ENCODE measurements at places on chromosomes 12 and 14.

- no peak for DNase-seq
Observed at GRCh38 chr14:96338551-96338950, 24.6 kb downstream of the ATG2B start.

DNA sequence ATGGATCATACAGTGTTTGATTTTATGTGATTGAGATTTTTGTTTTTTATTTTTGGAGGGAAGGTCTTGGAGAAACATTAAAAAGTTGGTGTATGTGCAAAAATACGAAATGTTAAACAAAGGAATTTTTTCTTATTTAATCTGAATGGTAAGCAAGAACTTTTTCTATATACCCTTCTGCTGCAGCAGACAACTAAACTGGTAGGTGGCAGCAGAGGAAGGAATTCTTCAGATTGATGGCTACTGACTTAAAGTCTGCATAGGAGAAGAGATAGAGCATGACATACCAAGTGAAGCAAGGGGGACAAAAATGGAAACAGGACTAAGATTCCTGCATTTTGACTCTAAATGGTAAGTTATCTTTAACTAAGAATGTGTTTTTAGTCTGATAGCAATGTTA, 42.0 kb upstream of the A2ML1 start:
- DNase-seq: no peak

- no peak for DNase-seq
Observed at GRCh38 chr14:33720284-33720787, 230.5 kb downstream of the EGLN3 start.

DNA sequence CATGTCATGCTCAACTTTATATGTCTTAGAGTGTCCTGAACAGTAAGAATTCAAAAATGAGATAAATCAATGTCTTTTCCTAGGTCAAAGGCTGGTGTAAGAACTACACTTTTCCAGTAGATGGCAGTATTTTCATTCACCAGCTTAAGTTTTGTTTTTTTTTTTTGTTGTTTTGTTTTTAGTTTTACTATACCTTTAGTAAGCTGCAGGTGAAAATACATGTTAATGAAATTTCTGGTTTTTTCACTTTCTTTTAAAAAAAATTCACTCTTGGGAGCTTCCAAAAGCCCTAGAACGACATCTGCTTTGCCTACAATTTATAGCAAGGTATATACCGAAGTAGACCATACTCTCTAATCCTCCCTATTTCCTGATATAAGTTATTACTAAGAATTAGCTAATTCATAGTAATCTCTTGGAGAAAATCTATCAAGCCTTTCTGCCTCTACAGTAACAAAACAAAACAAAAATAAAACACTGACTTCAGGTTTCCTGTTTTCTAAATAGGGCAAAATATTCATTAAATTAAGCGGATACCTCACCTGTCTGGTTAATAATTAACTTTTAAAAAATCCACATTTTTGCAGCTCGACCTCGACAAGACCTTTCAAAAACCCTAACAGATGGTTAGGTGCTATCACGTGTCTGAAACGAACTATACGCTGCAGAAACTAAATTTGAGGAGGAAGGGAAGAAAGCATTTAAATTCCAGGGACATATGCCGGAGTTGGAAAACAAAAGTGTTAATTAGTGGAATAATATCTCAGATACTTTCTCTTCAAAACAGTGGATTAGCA, 2.7 kb upstream of the SAMD4A start:
- no peak for DNase-seq

DNA sequence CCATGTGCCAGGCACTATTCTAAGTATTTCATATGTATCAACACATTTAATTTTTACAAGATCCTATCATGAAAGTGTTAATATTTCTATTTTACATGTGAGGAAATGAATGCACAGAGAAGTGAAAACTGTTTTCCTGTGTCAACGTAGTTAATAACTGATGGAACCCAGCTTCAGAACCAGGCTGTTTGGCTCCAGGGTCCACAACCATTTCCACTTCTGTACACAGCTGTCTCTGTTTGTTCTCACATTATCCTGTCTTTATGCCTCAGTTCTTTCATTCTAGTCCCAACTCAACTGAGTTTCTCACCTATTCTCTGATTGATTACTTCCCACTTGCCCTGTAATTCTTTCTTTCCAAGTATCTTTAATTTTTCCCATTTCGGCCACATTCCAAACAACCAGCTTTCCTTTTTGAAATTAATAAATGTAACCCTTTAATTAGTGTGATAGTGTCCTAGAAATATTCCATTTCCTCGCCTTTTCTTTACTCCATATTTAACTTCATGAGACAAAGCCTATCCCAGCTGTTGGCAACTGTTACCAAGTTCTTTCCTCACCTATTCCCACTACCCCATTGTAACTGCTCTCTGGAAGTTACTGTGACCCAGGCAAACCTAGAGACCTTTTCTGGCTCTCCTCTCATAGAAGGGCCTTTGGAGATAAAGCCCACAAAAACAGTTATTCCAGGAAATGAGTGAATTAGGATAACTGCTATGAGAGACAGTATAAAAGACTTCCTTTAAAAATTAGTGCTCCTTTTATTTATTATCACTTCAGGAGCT, 218.7 kb downstream of the RASSF9 start:
- DNase-seq: no peak

- no peak for DNase-seq
Observed at GRCh38 chr12:84497819-84498218, 414.8 kb downstream of the SLC6A15 start.

DNA sequence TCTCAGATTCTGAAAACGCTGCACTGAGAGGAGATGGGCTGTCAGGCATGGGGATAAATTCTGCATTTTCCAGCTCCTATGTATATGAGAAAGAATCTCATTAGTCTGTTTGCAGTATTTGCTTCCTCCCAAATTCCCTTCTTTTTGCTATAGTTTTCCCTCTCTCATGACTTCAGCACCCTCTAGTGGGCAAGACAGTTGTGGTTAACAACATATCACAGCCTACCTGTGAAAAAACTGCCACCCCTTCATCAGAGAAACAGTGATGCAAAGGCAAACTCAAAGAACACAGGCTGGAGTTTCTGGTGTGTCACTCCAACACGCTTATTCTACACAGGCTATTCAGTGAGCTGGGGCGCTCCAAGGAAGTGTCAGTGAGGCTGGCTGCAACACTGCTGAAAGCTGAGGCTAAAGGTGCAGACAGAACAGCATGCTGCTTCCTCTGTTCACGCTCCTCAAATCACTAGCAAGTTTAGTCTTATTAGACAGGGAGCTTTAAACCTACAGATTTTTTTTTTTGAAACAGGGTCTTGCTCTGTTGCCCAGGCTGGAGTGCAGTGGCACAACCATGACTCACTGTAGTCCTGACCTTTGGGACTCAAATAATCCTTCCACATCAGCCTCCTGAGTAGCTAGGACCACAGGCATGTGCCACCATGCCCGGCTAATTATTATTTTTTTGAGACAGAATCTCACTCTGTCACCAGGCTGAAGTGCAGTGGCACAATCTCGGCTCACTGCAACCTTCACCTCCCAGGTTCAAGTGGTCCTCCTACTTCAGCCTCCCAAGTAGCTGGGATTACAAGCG, 19.3 kb downstream of the ZC2HC1C start:
- peak; percentile 32 for DNase-seq

- DNase-seq: no peak
Observed at GRCh38 chr12:41683023-41683422, 461.7 kb downstream of the GXYLT1 start.

GRCh38 chr14:61421212-61421923, 100.0 kb downstream of the PRKCH start:
- DNase-seq: no peak

GRCh38 chr14:51394804-51395203, 154.8 kb downstream of the TMX1 start:
- DNase-seq: no peak

DNA sequence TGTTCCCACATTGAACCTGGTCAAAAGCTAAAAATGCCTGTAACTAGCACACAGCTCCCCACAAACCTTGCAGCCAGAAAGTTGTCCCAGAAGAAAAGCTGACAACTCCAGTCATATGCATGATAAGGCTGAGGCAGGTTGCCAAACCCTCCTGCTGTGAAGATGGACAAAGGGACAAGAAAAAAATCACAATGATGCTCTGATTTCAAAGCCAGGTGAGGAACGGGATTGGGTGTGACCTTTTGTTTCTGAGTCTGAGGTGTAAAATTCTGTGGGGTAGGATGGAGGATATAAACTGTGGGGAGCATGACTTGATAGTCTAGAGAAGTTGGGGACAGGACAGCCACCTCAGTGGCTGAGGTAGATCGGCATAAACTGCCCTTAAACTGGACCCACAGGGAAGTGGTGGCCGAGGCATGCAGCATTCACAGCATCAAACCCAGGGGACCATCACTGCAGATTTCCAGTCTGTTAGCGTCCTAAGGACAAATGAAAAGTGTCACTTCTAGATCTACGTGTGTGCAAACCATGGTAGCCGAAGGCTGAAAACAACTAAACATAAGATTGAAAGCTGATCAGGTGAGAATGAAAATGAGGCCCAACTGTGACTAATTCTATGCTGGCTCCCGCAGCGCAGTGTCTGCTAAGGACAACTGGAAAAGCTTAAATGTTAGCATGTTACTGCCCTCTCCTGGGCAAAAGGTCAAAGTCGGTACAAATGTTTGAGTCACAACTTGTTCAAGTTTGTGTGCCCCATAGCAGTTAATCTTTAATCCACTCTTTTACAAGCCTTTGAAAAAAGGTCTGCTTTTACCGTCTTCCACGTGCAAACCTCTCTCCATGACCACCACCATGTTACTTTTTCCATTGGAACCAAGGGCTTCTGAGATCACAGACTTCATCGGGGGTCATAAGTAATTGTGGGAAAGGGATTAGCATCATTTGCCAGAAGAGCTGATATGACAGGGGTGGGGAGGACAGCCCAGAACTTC, 39.8 kb downstream of the GRIN2B start:
- DNase-seq: peak; percentile 2

GRCh38 chr12:77572371-77572770, 258.3 kb upstream of the NAV3 start:
- DNase-seq: no peak

DNA sequence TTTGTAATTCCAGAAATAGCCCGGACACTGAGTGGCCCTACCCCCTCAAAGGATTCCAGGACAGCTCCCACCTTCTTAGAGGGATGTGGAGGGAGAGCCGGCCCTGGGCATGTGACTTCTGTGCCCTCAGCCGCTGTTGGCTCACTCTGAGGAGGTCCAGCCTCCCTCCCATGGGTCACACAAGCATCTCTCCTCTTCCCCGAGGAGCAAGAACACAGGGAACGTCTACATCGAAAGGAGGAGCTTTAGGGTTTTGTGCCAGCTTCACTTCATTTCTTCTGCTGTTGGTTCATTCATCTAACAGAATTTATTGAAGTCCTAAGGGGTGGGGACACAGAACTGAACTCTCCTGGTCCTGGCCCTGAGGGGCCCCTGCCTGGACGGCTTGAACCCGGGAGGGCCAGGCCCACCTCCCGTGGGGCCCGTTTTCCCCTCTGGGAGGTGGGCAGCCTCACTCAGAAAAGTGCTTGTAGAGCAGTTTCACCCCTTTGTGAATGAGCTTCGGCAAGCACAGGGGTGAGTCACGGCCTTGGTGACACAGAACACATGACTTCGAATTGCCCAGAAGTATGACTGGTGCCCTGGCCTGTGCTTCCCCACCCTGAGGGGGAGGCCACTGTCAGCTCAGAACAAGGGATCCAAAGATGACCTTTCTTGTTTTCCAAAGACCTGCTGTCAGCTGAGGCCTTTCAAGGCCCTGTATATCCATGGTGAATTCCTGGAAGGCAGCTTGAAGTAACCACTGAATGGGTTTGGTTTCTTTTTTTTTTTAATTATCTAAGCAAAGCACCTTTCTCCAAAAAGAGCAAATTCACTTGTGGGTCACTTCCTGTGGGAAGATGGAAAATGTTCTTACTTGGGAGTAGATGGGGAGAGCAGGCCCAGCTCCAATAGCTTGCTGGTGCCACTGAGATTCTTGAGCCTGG, 39.2 kb downstream of the NFKBIA start:
- peak; percentile 80 for DNase-seq

DNA sequence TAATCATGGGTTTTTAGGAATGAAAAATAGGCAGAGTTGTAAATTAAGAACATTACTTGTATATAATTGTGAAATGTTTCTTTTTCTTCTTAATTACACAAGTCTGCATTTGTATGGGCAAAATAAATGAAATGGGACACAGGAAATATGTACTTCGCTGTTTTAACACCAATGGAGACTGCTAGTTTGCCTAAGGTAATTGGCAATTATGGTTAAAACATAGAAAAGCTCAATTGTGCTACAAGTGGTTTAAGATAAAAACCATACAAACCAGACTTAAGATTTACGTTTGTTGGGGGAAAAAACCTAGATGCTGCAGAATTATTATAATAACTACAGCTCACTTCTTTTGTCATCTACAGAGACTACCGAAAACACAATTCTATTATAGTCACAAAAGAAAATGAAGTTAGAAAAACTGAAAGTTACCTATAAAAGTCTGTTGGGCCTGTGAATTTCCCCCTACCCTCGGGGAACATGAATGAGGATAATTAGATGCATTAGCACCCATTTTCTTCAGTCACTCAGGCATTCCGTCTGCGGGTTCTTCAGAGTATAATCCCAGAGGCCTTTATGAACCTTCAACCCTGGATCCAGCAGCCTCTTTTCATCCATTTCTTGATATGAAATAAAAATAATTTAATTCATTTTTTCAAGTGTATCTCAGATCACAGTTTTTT, 37.2 kb downstream of the BTBD7 start:
- no peak for DNase-seq

GRCh38 chr12:121804417-121805111, 755 bp downstream of the SETD1B start:
- peak; percentile 56 for DNase-seq

- DNase-seq: no peak
Observed at GRCh38 chr14:74155749-74156148, 71.0 kb downstream of the LIN52 start.

DNA sequence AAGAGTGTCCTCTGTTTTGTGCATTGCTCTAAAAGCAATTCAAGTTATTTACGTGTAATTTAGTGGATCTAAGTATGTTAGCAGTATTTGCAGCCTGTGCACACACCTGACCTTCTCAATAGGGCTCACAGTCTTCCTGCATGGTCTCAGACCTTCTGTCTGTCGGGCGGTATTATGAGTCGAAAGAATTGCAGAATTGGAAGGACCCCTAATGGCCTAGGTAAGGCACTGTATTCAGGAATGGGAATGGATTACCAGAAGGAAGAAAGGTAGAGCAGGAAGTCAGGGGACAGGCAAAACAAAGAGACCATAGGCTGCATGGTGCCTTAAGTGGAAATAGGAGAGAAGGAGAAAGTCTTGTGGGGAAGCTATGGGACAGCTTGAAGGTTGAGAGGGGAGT, 341.6 kb downstream of the VRK1 start:
- DNase-seq: no peak

DNA sequence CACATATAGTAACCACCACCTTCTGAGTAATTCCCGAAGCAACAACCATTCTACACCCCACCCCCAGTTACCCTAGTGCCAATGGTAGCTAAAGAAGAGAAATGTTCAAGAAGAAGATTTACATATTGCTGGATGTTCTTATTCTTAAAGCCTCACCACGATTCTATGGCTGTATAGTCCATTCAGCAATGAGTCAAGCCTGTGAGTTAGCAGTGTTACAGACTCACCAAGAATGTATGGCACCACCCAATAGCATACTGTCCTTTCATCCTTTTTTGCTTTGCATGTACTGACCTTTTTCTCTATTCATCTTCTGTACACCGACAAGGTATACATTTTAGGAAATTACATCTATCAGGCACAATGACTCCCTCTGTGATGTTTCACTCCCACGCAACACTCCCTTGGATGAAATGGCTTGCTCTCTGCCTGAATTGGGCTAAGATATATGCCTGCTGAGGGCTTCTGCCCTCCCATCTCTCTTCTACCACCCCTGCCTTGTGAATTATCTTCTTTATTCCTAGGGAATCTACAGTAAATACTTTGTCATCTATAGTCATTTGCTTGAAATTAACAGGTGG, 945.8 kb downstream of the DIO2 start:
- DNase-seq: no peak

GRCh38 chr12:75774261-75775052, 257.1 kb downstream of the PHLDA1 start:
- DNase-seq: no peak

All from activated naive CD8-positive, alpha-beta T cell treated with anti-CD3 and anti-CD28 coated beads, Interleukin-2, amount 50 U/mL, for 24 hours (primary cell).